G401 (cell line): ENCODE measurements at places on chromosomes 13 and 19. TPM values are rescaled to one million over a fixed set of nuclear protein-coding genes. Genes with fewer than 3 reads are reported as not detected.

DNA sequence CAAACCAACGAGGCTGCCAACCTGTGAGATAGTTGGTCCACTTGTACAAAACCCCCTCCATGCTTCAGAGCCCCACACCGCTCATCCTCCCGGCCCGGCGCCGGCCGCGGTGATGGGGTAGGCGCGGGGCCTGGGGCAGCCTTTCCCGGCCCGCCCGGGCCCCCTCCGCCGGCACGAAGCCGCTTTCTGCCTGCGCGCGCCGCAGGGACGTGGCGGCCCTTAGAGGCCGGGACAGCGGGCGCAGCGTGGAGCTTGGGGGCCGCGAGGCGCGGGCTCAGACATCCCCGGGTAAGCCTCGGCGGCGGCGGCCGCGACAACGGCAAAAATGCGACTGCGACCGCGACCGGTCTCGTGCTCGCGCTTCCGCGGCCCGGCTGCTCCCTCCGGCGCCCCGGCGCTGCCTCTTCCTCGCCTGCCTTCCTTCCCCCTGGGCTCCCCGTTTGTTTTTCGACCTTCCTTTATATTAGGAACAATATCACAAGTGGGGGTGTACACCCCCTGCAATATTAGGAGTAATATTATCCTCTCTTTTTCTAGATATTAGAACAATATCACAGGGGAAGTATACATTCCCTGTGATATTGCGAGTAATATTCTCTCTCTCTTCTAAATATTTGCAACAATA, 53.9 kb upstream of the CEACAM21 start:
- no peak for DNase-seq

DNA sequence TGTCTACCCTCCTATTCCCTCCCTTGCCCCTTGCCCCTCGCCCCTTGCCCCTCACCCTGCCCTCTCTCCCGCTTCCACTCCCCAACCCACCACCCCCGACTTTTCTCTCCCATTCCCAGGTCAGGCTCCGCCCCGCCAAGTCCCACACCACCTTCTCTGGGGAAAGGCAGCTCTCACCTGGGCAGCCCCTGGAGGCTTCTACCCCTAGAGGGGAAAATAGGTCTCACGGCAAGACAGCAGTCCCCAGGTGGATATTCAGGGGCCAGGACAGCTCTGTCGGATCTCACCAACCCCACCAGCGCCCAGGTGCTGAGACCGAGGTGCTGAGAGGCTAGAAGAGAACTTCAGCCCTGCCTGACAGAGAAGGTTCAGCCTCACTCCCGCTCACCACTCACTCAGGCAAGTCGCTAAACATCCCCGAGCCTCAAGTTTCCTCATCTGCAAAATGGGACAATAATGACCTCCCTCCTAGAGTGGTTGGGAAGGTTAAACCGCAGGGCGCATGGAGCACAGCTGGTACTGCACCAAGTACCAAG, 1.4 kb upstream of the ERFL start:
- DNase-seq, result no peak

GRCh38 chr13:74025369-74025768, 108.8 kb downstream of the KLF12 start:
- no peak for DNase-seq

MIA gene
- 3.8 TPM in 1 of 2 replicates, not detected in the other for total RNA-seq

BEST2 gene
- total RNA-seq, result not detected in 2 replicates

SRRM5 gene
- total RNA-seq, result not detected in 2 replicates
